CD4-positive, alpha-beta T cell treated with Interleukin-12 subunit alpha and Interleukin-12 subunit beta, for 1 hour (primary cell): ENCODE measurements at places on chromosomes 5 and 9.

DNA sequence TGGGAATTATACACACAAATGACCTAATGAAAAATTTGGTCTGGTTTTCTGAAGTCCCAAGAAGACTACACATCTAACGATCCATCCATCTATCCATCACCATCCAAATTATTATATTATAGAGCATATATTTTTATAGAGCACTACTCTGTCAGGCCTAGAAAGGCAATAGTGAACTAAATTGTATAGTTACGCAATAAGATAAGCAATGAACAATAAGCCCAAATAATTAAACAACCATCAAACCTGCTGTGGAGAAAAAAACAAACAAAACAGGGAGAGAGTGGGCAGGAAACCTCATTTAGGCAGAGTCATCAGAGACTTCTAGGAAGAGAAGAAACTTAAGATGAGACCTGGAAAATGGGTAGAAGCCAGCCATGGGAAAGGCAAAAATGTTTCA lies 59.7 kb downstream of the MTX3 start:
- DNase-seq: no peak

DNA sequence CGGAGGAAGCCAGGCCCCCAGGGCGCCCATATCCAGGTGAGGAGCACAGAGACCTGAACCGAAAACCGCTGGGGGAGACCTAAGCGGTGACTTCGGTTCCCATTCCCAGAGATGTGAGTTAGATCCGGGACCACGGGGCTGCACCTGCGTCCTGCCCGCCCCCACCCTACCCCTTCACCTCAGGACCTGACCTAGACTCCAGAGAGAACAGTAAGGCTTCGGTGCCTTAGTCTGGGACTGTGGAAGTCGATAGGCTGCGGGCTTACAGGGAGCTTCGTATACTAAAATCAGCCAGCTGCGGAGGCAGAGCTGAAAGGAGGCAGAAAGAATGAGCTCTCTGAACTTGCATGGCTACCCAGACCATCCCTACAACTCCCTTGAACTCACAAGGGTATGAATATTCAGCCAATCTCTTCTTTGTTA lies 518 bp upstream of the FAM13B start:
- DNase-seq: no peak

- DNase-seq: no peak
Measured at GRCh38 chr5:173318881-173319620, 9.2 kb downstream of the STC2 start.

DNA sequence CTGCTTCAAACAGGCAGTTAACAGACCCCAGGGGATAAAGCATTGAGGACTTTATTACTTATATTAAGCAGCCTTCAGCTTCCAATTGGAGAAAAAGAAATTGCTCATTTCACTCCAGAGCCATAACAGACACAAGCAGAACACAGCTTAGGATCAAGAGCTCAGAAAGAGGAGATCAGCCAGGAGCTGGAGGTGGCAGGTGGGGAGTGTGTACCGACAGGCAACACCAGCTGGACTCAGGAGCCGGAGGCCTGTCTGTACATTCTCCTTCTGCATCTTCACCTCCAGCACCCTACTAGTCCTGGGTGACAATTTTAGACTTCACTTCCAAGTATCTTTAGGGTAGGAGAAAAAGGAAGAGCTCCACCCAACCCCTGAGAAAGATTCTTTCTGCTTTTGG lies 35.8 kb downstream of the NRG2 start:
- DNase-seq: no peak

DNA sequence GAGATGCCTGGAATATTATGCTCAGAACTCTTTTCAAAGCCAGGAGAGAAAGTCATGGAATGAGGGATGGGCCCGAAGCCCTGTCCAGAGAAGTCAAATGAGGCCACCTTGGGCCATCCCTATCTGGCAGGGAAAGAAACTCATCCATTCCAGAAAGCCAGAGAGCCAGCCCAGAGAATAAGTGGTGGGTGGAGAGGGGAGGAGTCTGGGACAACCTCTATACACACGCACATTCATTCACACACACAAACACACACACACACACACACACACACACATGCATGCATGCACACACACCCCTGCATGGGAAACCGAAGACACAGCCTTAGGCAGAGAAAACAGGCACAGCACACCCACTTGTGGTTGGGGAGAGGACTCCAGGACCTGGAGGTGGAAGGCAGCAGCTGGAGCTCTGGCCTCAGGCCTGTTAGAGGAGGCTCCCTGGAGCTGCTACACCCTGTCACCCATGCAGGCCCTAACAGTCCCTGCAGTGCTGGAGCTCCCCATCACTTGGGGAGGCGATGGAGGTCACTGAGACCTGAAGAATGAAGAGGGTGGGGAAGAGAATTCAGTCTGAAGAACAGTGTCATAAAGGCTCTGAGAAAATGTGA lies 38.0 kb downstream of the TGFBI start:
- DNase-seq: no peak

GRCh38 chr5:149036970-149037369 lies 25.9 kb downstream of the SH3TC2 start:
- no peak for DNase-seq
